ENCODE measurements at places on chromosomes 5 and 9. TPM values are rescaled to one million over a fixed set of nuclear protein-coding genes. Genes with fewer than 3 reads are reported as not detected.

GRCh38 chr5:68215898-68216244 is 315 bp downstream of the PIK3R1 start:
- no peaks in the 10 kb centered on the region for H3K36me3 ChIP-seq
- H3K27me3 ChIP-seq: no peaks in the 10 kb centered on the region
- peak overlapping the region; percentile 96 for H3K4me3 ChIP-seq
- peak overlapping the region; percentile 77 for H3K27ac ChIP-seq

The PCDHGA9 gene
- 5.4 TPM for total RNA-seq

GRCh38 chr5:61352180-61352579 is 20.1 kb downstream of the ZSWIM6 start:
- DNase-seq: no peak
- no peak overlapping the region for H3K27ac ChIP-seq
- no peaks in the 10 kb centered on the region for H3K36me3 ChIP-seq
- no peaks in the 10 kb centered on the region for H3K27me3 ChIP-seq
- no peak overlapping the region for H3K4me3 ChIP-seq

DNA sequence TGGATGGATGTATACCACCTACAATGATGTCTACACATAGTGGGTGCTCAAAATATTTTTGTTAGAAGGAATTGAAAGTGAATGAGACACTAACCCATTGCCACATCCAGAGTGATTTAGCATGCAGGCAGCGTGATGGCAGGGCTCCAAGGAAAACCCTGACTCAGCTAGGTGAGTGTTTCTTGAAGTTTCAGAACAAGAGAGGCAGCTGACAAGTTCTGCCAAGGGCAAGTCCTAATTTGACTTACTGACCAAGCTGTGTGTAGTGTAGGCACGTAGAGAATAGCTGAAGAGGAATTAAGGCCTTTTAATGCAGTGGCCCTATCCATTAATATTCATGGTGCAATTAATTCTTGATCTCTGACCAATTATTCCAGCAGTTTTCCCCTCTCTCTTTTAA is 107.8 kb upstream of the ATP10B start:
- no peak overlapping the region for H3K27ac ChIP-seq
- no peaks in the 10 kb centered on the region for H3K27me3 ChIP-seq
- H3K4me1 ChIP-seq: no peaks in the 10 kb centered on the region
- H3K36me3 ChIP-seq: no peaks in the 10 kb centered on the region

GRCh38 chr5:170206958-170207357 is 25.8 kb upstream of the C5orf58 start:
- H3K27ac ChIP-seq: no peak overlapping the region
- H3K4me3 ChIP-seq: no peak overlapping the region
- DNase-seq: no peak
- H3K4me1 ChIP-seq: no peaks in the 10 kb centered on the region

The TAS2R1 gene
- not detected for total RNA-seq

The C5orf58 gene
- not detected for total RNA-seq

DNA sequence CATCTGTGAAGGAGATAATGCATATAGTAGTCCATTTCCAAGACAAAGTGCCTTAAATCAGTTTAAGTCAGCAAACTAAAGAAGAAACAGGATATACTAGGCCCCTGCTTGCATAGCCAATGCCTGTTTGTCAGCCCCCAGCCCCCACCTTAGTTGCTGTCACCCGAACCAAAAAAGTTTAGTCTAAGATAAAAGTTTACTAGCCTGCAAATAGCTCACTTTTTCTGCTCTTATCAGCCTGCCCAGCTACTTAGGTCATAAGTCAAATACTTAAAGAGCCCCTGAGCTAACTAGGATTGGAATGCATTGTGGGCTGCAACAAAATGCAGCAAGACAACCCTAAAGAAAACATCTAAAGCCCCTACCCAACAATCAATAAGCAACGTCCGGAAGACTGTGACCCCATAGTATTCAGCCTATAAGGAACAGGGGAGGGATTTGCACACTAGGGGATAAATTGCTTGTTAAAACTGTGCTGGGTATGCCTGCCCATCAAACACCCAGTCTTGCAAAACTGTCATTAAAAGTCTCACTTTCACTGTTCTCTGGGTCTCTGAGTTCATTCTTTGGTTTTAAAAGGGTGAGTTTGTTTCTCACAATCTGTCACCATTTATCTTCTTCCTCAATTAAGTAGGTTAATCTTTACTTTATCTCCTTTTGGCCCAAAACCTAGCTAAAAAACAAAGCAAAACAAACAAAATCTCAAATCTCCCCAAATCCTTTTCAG is 92.4 kb upstream of the CEP78 start:
- no peak for DNase-seq
- no peaks in the 10 kb centered on the region for H3K36me3 ChIP-seq
- no peak overlapping the region for H3K27ac ChIP-seq
- H3K27me3 ChIP-seq: no peaks in the 10 kb centered on the region

DNA sequence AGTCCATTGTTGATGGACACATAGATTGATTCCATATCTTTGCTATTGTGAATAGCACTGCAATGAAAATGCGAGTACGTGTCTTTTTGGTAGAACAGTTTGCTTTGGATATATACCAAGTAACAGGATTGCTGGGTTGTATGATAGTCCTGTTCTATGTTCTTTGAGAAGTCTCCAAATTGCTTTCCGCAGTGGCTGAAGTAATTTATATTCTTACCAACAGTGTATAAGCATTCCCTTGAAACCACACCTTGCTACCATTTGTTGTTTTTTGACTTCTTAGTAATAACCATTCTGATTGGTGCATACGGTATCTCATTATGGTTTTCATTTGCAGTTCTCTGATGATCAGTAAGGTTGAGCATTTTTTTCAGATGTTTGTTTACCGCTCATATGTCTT is 792.9 kb downstream of the PTPRD start:
- no peak overlapping the region for H3K27ac ChIP-seq
- no peaks in the 10 kb centered on the region for H3K36me3 ChIP-seq
- no peaks in the 10 kb centered on the region for H3K27me3 ChIP-seq
- H3K4me3 ChIP-seq: no peak overlapping the region
- no peaks in the 10 kb centered on the region for H3K4me1 ChIP-seq

The NMUR2 gene
- not detected for total RNA-seq

- no peak overlapping the region for H3K27ac ChIP-seq
- H3K4me1 ChIP-seq: no peaks in the 10 kb centered on the region
- peaks cover 27% of the 10 kb centered on the region for H3K36me3 ChIP-seq
- no peak overlapping the region for H3K4me3 ChIP-seq
- no peaks in the 10 kb centered on the region for H3K27me3 ChIP-seq
- peak; percentile 61 for DNase-seq
Measured at GRCh38 chr5:37208883-37209797, 40.0 kb downstream of the CPLANE1 start.

DNA sequence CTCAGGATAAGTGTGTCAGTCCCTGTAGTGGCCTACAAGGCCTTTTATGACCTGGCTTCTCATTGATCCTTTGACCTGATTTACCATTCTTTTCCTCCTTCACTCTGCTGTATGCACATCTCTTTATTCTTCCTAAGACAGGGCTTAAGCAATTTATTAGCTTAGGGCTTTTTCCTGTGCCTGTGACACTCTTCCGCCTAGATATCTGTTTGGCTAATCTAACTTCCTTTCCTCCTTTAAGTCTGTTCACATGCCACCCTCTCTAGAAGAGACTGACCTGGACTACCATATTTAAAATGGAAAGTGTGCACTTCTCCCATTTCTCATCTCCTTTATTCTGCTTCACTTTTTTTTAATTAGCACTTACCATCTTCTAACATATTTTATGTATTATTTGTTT is 29.1 kb downstream of the FOCAD start:
- H3K36me3 ChIP-seq: no peaks in the 10 kb centered on the region
- peaks cover 15% of the 10 kb centered on the region for H3K4me1 ChIP-seq
- no peak overlapping the region for H3K27ac ChIP-seq

Measured in adrenal gland (tissue), 19 donors.